Hippocampal formation (tissue), 2 donors: ENCODE measurements at places on chromosomes 4 and X.
A peak's percentile ranks its signal among the peaks of the same experiment; 100 is the strongest.

- no peak for DNase-seq
These were observed 21.3 kb downstream of the SPCS3 start for GRCh38 chr4:176340871-176341685.

DNA sequence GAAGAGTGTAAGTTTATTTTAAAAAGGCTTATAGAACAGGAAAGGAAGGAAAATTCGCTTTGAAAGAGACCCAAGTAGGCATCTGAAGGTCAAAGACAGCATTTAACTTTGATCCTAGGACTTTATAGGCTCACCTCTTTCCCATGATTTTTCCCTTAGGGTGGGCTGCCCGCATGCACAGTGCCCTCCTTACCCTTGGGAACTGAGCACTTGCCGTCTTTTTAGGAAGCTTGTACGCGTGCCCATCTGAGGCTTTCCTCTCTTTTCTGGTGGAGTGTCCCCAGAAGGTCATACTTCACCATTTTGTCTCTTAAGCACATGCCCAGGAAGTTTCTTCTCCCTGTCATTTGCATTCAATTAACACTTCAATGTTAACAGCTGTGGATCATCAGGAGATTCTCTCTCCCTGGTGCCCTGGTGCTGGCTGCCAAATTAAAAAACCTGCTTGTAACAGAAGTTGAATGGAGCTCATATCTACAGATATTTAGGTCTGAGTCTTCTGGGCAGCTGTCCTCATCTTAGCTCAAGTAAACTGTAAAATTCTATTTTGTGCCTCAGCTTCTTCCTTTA is 38.4 kb upstream of the IL9R start:
- no peak for DNase-seq

DNA sequence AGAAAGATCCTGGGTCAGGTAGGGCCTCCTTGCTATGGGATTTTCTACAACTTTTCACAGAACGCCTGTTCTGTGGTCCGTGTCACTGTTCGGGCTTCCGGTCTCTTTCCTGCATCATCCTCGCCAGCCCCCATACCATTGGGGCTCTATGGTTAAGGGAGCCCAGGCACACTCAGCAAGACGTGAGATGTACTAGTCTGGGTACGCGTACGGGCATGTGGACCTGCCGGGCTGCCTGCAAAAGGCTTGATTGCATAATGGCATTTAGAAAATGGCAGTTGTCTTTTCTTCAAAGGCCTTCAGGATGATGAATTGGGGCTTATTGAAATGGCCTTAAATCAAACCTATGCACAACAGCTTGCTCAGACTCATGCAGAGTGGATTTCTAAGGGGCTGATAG is 86.7 kb downstream of the CNGA2 start:
- no peak for DNase-seq

GRCh38 chrX:37662181-37662580 is 23.4 kb upstream of the XK start:
- no peak for DNase-seq

- DNase-seq: no peak
These were observed 1.3 kb upstream of the ZNF732 start for GRCh38 chr4:306551-306961.

- no peak for DNase-seq
These were observed 25.5 kb downstream of the NELFA start for GRCh38 chr4:1983053-1983845.

- no peak for DNase-seq
These were observed 23.5 kb downstream of the DRD5 start for GRCh38 chr4:9804918-9805317.

DNA sequence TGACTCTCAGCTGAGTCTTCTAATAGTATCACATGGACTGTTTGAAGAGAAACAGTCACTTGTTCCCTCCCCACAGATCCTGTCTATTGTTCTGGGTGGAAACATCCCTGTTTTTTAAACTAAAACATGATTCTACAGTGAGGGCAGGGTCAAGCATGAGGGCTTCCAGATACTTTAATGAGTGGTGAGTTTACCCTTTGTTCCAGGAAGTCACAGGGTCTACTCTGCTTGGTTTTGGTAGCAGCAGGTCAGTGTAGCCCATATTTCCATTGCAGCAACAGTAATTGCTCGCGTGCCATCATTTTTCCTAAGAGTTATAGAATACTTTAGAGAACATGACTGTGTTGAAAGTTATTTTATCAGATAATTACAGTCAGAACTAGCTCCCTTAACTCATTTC is 87.4 kb downstream of the ZNF732 start:
- DNase-seq: no peak

DNA sequence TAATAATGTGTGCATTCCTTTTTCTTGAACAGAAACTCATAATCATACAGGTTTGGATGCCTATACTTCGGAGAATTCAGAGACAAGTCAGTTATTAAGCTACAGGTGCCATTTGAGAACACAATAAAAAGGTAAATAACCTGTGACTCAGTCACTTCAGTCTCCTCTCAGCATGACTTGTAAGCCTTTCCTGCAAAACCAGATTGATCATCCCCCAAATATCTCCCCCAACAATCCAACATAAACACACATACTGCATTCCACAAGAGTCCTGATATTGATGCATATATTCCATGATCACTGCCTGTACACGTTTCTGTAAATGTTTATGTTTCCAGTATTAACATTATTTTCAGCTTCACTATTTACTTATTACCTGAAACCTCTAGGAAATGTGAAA is 110.8 kb downstream of the PWWP3B start:
- DNase-seq: no peak

- DNase-seq: no peak
These were observed 93.4 kb upstream of the MAMLD1 start for GRCh38 chrX:150269605-150270254.

DNA sequence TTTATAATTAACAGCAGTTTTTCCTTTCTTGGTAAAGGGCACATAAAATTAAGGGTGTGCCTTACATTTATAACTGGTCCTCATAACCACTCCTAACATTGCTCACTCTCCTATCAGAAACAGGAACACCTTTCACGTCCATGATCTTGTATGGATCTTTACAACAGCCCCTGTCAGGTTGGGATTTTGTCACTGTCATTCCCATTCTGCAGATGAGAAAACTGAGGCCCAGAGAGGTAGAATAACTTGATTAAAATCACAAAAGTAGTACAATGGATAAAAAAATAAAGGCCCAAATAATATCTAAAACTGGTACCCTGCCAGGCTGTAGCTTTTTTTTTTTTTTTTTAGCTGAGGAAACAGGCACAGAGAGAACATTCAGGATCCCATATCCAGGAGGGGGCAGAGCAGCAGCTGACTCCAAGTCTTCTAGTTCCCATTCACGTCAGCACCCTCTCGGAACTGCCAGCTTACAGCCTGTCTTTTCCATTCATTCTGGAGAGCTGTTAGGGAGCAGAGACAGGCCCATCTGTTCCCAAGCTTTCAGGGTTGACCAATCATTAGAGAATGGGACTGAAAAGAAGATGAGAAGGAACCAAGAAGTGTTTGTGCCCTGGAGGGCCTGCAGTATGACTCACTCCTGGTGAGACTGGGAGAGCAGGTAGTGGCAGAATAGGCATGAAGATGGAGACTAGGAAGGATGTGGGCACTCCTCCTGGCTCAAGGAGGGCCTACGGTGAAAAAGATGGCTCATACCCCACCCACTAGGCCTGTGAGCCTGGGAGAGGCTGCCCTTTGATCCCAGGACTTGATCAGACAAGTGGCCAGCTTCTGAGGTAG is 7.3 kb downstream of the SUV39H1 start:
- DNase-seq: peak; percentile 10

- no peak for DNase-seq
These were observed 96.7 kb downstream of the AREG start for GRCh38 chr4:74541667-74542066.

- no peak for DNase-seq
These were observed 23.1 kb downstream of the SETD7 start for GRCh38 chr4:139532947-139533346.

DNA sequence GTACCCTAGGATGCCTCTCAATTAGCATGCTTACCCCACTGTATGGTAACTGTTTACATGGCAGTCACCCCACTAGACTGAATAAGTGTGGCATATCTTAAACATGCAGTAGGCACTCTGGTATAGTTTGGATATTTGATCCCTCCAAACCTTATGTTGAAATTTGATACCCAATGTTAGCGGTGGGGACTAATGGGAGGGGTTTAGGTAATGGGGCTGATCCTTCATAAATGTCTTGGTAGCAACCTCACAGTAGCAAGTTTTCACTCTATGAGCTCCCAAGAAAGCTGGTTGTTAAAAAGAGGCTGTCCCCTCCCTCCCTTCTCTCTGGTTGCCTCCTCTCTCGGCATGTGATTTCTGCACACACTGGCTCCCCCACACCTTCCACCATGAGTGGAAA is 10.1 kb downstream of the TMEM150C start:
- no peak for DNase-seq

GRCh38 chrX:129593137-129593536 is 53.1 kb downstream of the OCRL start:
- DNase-seq: no peak

DNA sequence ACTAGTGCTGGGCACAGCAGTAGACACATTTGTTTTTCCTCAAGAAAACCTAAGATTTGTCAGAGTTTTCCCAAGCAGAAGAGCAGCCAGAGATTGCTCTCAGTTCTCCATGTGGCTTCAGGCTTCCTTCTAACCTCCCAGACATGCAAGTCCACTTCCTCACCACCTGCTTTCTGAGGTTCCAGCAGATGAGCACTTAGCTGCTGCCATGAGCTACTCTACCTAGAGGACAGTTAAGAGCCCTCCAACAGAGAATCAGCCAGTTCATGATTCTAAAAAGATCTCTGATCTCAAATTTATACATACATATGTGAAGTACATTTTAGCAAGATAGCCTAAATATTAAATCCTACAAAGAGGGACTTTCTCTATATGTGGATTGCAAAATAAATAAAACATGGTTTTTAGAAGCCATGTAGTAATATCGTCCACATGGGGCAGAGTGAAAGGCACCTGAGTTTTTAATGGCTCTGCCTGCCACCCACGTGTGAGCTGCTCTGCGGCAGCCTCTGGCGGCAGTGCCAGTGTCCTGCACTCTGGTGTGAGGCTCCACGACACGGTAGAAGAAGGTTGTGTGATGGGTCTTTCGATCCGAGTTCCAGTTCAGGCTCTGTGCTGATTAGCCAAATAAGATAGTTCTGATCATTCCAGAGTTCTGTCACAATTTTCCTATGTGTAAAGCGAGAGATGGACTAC is 10.3 kb downstream of the CYP4V2 start:
- no peak for DNase-seq

DNA sequence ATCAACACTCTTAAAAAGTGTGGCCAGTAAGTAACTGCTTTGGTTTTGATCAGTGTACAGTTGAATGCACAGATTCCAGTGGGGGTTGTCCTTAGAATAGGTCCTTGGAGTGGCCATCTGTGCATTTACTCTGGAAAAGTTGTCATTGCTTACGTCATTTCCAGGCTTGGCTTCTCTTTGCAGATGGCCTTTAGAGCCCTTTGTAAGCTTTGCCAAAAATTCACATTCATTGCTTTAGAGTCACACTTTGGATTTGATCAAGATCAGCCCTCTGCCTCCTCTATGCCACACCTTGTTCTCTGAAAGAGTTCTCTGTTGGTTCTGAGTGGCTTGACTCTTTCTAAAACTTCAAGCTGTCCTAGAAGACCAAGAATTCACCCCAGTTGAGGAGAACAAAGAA is 83.9 kb downstream of the MAMLD1 start:
- no peak for DNase-seq

- DNase-seq: no peak
These were observed 22.8 kb downstream of the FBXW7 start for GRCh38 chr4:152513078-152513477.

DNA sequence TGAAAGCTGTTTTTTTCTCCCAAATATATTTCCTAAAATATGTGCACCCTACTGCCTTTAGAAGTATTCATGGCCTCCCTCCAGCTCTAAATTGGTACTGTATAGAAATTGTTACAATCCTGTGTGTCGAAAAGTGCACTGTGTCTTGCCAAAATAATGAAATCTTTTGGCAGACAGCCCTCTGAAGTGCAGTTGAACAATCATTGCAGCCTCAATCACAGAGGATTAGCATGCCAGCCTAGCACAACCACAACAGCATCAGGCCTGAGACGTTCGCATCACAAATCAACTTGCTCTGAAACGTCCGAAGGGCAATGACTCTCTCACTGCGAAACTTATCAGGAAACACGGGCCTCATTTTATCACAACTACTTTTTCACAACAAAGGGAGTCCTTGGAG is 99.0 kb downstream of the ANOS1 start:
- DNase-seq: no peak

DNA sequence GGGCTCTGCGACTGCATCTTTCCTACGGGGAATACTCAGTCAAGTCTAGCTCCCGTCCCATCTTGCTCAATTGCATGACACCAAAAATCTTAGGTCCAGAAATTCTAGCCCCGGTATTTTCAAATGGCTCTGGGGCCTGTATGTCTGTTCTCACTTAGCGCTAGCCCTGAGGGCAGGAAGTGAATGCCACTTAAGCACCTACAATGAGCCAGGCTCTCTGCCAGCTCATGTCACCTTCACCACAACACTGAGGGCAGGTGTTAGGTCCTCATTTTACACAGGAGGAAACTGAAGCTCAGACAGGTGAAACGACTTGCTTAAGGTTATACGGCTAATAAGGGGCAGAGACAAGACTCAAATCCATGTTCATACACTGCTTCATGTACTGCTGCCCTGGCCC is 282.8 kb downstream of the PPP1R2C start:
- DNase-seq: no peak

DNA sequence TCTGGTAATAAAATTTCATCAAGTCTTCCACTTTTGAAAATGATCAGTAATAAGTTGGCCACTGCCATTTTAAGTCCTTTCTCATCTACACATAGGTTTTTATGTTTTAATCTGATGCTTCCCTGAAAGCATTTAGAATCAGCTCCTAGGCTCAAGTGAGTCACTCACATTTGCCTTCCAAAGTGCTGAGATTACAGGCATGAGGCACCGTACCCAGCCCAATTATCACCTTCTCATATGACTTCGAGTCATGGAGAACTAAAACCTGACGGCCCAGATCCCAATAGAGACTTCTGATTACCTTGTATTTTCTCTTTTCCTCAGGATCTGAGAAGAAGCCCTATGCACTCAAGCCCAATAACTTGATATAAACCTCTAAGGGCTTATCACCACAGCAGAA is 140.8 kb downstream of the OPHN1 start:
- DNase-seq: no peak

- no peak for DNase-seq
These were observed 34.2 kb downstream of the ARSD start for GRCh38 chrX:2894885-2895292.
